Left ventricle myocardium superior (tissue), 1 donor: ENCODE measurements at places on chromosomes 4 and X.

DNA sequence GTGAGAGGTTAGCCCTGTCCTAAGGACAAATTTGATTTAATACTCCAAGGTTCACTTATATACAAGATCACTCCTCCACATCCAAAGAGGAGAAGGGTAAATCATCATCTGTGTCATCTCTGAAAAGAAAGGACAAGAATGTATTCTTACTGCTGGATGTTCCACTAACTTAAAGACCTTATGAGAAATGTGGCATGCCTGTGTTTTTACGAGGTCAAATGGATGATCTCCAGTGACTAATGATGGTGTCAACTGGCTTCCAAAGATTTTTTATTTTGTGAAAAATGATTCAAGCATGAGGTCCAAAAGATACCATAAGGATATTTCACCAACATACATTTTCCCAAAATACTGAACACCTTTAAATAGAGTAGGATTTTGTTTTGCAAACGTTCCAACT, 143.4 kb downstream of the PTCHD1 start:
- no peak for DNase-seq

DNA sequence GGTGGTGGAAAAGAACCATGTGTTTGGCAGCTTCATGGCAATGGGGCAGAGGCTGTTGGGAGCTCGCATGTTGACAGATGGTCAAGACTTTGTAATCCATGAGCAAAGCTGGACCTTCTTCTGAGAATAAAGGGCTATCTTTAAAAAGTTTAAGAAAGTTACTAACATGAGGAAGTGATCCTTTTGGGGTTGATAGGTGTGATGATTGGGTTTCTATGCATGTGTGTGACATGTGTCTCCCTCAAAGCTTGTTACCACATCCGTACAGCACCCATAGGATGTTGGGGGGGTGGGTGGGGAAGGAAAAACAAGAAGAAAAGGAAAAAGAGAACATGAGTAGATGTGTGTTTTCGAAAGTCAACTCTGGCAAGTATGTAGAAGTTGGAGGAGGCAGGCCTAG, 123.0 kb upstream of the TLR3 start:
- DNase-seq = no peak

DNA sequence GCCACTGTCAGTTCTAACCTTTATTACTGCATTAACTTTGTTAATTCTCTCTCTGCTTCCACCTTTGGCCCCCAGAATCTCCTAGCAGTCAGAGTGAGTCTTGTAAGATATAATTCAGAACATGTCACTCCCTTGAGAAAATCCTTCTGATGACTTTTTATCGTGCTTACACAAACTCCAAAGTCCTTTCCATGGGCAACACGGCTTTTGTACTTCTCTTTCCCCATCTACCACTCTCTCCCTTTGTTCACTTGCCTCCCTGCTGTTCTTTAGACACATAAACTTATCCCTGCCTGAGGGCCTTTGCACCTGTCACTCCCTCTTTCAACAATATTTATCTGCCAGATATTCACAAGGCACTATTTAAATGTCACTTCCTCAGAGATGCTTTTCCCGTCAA, 64.8 kb downstream of the MAOB start:
- no peak for DNase-seq

- no peak for DNase-seq
Measured at GRCh38 chr4:64539234-64539849, 130.1 kb upstream of the TECRL start.
